Cardiac muscle cell (in vitro differentiated cells and primary cell): ENCODE measurements at places on chromosomes 13 and 19. TPM values are rescaled to one million over a fixed set of nuclear protein-coding genes. Genes with fewer than 3 reads are reported as not detected.

DNA sequence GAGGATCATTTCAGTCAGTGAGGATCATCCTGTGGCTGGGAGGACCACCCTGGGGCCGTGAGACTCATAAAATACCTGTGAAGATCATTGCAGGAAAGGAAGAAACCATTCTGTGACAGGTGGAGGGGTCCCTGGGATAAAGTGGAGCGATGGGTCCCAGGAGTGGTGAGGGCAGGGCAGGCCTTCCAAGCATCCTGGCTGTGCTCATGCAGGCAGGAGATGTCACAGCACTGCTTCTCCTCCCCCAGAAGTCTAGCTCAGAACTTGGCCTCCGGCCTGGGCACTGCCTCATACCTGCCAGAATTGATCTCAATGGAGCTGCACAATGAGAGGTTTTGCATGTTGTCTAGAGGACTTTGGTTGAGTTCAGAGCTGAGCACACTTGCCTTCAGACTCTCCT lies 11.1 kb downstream of the KLK1 start:
- H3K27ac ChIP-seq = no peak overlapping the region
- no peaks in the 10 kb centered on the region for H3K4me1 ChIP-seq
- H3K36me3 ChIP-seq = no peaks in the 10 kb centered on the region
- no peak overlapping the region for H3K4me3 ChIP-seq
- H3K27me3 ChIP-seq = peaks cover 34% of the 10 kb centered on the region

DNA sequence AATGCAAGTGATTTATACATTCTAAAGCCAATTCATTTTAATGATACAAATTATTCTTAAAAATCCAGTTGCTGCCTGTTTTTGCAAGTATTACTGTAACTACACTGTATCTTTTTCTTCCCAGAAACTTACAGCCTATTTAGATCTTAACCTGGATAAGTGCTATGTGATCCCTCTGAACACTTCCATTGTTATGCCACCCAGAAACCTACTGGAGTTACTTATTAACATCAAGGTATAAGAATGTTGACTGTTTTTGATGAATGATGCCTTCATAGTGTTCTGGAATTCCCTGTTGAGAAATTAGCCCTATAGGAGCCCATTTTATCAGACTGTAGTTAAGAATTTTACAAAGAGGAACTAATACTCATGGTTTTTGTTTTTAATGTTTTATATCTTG lies 25.0 kb downstream of the ITM2B start:
- peaks cover 6% of the 10 kb centered on the region for H3K4me1 ChIP-seq
- H3K36me3 ChIP-seq = peaks cover 83% of the 10 kb centered on the region
- no peak for DNase-seq
- H3K4me3 ChIP-seq = no peak overlapping the region

DNA sequence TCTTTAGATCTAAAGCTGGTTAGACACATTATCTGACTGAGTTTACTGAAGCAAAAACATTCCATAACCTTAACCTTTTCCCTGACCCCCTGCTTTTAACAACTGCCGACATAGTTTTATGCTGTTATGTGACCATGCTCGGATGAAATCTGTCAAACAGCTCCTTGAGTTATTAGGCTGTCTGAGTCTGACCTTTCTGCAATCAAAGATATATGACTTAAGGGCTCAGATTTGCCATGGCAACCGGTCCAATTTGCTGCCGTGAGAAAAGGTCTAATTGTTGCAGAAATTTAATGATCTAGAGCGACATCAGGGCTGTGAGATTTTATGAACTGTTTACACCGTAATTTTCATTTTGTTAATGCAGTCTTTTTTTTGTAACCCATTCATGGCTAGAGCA lies 61.8 kb downstream of the URI1 start:
- peaks cover 6% of the 10 kb centered on the region for H3K36me3 ChIP-seq
- H3K4me3 ChIP-seq = no peak overlapping the region
- H3K27me3 ChIP-seq = no peaks in the 10 kb centered on the region
- DNase-seq = no peak
- no peaks in the 10 kb centered on the region for H3K4me1 ChIP-seq

- H3K27ac ChIP-seq = no peak overlapping the region
- H3K4me3 ChIP-seq = no peak overlapping the region
- no peak for DNase-seq
Measured at GRCh38 chr19:757811-758668, 7.1 kb downstream of the MISP start.

DNA sequence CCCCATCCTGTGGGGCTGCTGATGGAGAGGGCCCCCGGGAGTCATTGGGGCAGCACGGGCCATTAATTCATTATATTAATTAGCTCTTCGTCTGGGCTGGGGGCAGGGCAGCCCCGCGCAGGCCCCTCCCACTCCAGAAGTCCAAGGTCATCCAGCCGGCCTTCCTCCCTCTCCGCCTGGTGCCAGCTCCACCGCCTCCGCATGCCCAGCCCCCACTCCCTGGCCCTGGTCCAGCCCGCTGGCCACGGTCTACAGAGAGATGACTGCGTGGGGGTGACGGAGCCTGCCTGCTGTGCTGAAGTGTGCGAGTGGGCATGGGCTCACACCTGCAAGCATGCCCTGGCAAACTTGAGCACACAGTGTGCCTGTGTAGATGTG lies 8.8 kb downstream of the IGLON5 start:
- H3K4me3 ChIP-seq = no peak overlapping the region
- no peaks in the 10 kb centered on the region for H3K27me3 ChIP-seq
- H3K27ac ChIP-seq = no peak overlapping the region
- DNase-seq = peak; percentile 20

DNA sequence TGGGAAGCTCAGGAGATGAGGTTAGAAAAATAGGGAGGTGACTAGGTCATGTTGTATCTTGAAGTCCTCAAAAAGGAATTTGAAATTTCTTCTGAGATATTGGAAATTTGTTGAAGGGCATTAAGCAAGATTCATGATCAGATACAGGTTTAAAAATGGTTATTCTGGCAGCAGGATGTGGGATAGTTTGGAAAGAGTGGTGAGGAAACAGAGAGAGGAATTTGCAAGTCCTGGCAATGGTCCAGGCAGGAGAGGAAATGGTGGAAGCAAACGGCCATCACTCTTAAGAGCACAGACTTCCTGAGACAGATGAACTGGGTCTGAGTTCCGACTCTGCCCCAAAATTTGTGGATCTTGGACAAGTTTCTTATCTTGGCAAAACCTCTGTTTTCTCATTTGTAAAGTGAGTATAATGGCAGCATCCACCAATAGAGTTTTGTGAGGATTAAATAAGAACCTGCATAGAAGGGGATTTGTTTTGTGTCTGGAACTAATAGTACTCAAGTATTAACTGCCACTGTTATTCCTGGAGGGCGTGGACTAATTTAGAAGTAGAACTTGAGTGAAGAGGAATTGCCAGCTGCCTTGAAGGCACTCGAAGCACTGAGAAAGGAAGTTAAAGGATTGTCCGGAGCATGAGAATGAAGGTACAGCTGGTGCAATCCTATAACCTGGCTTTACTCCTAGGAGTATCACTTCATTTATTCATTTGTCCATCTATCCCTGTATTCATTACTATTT lies 99.6 kb downstream of the CCNA1 start:
- H3K27ac ChIP-seq = no peak overlapping the region
- H3K27me3 ChIP-seq = no peaks in the 10 kb centered on the region
- H3K4me1 ChIP-seq = no peaks in the 10 kb centered on the region
- no peak overlapping the region for H3K4me3 ChIP-seq
- H3K36me3 ChIP-seq = no peaks in the 10 kb centered on the region
- no peak for DNase-seq

- no peak overlapping the region for H3K27ac ChIP-seq
- no peaks in the 10 kb centered on the region for H3K27me3 ChIP-seq
- H3K4me1 ChIP-seq = peaks cover 9% of the 10 kb centered on the region
- DNase-seq = no peak
- H3K36me3 ChIP-seq = no peaks in the 10 kb centered on the region
Measured at GRCh38 chr19:35063940-35064818, 22.7 kb downstream of the HPN start.

GRCh38 chr19:7831452-7831851 lies 1.4 kb downstream of the EVI5L start:
- peaks cover 2% of the 10 kb centered on the region for H3K4me1 ChIP-seq
- DNase-seq = peak; percentile 48
- peaks cover 13% of the 10 kb centered on the region for H3K27me3 ChIP-seq
- no peak overlapping the region for H3K27ac ChIP-seq
- no peaks in the 10 kb centered on the region for H3K36me3 ChIP-seq

The LILRB4 gene
- not detected in 2 replicates for total RNA-seq

The PSG1 gene
- total RNA-seq = not detected in 2 replicates

The SPTBN4 gene
- total RNA-seq = 2.3 and 5.5 TPM in 2 replicates

The RYR1 gene
- 4.9 and 12.8 TPM in 2 replicates for total RNA-seq

The KLC3 gene
- total RNA-seq = 2.4 and 4.0 TPM in 2 replicates

The PDE4C gene
- total RNA-seq = 0.67 and 8.3 TPM in 2 replicates

The DMKN gene
- 232 and 289 TPM in 2 replicates for total RNA-seq

The ZNF844 gene
- total RNA-seq = 9.3 and 14.6 TPM in 2 replicates

The ZNF577 gene
- 22.2 and 31.6 TPM in 2 replicates for total RNA-seq

The C19orf73 gene
- 2.1 and 12.5 TPM in 2 replicates for total RNA-seq
